GM04503 (cell line): ENCODE measurements at places on chromosomes 3 and 15.

DNA sequence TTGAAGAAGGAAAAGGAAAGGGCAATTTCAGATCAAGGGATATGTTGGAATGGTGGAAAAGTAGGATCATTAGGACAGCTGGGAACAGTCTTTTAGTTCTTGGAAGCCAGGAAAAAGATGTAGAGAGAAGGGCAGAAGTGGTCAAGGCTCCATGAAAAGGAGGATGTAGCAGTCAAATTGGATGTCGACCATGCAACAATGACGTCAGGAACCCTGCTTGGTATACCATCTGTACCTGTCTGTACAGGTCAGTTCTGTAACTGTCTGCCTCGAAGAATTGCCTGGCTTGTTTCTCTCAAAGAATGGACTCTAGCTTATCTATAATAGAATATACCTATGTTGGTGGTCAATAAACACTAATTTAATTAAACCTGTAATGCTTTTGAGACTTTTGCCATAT lies 157.8 kb upstream of the SGO1 start:
- no peak for DNase-seq

GRCh38 chr3:109242187-109242523 lies 74.2 kb downstream of the DPPA2 start:
- no peak for DNase-seq

- DNase-seq = peak; percentile 67
These were observed 214.5 kb downstream of the MTHFS start for GRCh38 chr15:79682285-79682684.

DNA sequence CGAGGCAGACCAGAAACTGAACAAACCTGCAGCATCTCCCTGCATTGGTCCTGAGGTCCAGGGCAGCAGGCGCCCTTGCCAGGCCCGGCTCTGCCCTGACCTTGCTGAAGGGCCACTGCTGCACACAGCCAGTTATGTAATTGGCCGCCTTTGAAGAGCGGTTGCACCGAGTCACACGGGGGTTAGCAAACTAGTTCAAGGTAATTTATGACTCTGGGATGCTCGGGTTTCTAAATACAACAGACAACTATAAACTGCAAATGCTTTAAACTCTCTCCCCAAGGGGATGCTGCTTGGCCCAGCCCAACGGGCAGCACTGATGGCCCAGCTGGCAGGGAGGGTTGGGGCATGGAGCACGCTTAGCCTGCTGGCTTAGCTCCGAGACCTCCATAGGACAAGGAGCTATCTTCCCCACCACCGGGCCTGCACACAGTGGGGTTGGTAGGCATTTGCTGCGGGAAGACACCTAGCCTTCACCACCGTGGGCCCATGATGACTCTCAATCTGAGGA lies 60.3 kb upstream of the IQSEC1 start:
- DNase-seq = no peak

DNA sequence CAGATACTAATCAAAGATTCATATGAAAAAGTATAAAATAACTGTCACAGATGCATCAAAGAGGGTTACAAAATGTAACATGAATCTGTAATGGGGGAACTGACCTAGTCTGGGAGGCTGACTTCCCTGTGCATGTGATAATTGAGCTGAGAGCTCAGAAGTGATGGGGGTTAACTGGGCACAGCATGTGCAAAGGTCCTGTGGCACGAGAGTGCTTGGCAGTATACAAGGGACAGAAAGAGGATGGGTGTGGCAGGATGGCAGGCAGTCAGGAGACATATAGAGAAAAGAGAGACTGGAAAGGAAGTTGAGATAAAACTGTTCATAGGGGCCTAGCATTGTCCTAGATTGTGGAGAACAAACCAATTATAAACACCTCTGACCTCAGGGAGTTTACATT lies 47.8 kb upstream of the IREB2 start:
- DNase-seq = no peak

DNA sequence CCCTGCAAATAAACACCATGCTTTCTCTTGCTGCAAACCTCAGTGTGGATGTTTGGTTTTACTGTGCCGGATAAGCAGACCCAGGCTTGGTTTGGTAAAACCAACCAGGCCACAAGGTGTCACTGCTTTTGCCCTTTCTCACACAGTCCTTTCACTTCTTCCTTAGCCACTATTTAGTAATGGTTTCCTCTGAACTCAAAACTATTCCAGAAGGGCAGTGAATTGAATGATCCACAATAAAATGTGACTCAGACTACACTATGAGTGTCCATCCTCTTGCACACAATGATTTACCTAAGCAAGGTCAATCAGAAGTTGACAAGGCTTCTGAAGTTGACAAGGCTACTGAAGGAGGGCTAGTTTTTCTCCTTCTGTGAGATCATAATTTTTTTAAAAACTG lies 552.4 kb upstream of the CCDC54 start:
- no peak for DNase-seq
